ENCODE measurements at places on chromosomes 2 and 18.
A peak's percentile ranks its signal among the peaks of the same experiment; 100 is the strongest.

GRCh38 chr18:70659036-70659925 lies 370.4 kb downstream of the SOCS6 start:
- DNase-seq = peak; percentile 73

GRCh38 chr18:54094474-54094873 lies 130.0 kb downstream of the MBD2 start:
- no peak for DNase-seq

DNA sequence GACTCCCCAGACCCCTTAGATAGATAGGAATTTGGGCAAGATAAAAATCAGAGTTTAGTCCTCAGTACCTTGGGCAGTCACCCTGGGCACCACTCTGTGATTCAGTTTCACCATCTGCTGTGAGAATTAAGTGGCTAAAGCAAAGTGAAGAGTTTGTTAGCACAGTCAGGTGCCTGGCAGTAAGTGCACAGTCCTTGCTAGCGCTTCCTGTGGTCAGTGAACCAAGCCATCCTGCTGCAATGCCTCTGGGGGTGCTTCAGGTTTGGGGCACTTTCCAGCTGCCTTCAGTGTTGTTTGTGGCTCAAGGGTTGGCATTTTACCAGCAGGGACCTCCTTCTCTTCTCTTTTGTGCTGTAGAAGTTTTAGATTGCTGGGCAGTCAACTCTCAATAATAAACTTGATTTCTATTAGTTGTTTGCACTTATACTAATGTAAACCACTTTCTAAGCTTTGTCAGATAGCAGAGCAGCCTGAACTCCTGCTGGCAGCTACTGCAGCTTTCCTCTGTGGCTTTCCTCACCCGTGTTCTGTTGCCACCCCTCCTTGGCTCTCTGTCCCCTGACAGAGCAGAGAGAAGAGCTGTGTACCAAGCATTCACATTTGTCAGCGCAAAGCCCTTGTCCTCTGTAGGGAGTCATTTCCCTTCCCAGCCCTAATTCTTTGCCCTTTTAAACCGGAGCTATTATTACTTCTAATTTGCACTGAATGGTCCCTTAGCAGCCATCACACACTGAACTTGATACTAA lies 48.4 kb upstream of the RMP24 start:
- no peak for DNase-seq

DNA sequence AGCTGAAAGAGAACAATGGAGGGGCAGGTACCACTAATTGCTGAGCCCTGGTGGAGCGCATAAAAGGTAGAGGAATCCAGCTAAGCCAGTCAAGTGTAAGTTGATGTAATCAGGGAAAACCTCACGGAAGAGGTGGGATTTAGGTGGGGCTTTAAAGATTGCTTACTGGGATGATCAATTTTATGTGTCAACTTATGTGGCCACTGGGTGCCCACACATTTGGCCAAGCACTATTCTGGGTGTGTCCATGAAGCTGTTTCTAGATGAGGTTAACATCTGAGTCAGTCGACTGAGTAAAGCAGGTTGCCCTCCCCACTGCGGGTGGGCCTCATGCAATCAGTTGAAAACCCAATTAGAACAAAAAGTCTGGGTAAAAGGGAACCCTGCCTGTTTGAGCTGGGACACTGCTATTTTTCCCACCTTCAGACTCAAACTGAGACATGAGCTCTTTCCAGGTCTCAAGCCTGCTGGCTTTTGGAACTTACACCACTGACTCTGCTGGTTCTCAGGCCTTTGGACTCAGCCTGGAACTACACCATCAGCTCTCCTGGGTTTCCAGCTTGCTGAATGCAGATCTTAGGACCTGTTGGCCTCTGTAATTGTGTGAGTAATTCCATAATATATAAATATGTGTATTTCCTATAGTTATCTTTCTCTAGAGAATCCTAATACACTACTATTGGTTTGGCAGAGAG lies 67.3 kb downstream of the MYO5B start:
- DNase-seq = no peak

GRCh38 chr18:21958707-21959450 lies 210.5 kb upstream of the GATA6 start:
- no peak for DNase-seq

DNA sequence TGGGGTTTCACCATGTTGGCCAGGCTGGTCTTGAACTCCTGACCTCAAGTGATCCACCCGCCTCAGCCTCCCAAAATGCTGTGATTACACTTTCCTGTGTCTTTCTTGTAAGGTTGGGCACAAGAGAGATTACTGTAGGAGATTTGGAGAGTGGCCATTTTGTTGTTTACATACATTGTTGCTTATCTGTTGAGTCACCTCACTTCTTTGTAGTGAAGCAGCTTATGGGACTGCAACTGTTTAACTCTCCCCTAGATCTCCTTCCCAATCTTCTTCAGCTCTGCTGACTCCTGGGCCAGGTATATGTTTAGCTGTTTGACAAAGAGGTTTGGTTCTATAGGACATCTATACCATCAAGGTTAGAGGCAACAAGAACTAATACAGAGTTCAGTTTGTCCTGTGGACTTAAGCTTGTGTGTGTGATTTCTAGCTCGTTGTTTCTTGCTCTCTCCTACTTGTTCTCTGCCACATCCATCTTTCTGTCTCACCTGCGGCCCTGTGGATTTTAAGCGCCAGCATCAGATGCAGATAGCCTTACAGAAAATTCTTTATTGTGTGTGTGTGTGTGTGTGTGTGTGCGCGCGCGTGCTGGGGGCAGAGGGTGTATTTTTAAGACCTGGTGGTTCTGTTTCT lies 95.4 kb downstream of the HAUS1 start:
- peak; percentile 37 for DNase-seq

DNA sequence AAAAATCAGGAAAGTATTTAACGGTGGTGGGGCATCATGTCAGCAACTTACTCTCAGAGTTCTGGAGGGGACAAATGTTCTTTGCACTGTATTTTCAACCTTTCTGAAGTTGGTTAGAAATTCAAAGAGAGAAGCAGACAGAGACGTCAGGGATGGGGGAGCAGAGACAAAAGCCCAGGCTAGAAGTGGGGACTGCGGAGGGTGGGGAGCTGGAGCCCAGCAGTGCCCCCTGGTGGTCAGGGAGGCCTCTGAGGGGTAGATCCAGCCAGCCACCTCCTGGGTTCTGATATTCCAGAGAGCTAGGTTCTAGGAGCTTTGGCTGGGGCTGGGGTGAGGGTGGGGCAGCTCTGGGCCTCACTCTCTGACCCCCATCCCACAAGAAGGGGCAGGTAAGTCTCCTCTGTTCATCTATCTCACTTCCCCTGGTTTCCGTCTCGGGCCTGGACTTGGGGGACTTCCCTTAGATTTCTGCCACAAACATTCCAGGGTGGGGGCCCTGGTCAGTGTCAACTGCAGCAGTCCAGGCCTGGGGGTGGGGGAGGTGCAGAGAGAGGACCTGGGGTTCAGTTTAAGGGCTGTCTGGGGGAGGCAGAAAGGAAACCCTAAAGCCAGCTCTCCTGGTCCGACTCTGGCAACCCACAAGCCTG lies 8.9 kb downstream of the TNS1 start:
- DNase-seq = peak; percentile 27

- no peak for DNase-seq
Measured at GRCh38 chr18:59617468-59617932, 79.7 kb downstream of the CCBE1 start.

GRCh38 chr2:71670430-71670795 lies 217.1 kb downstream of the DYSF start:
- DNase-seq = no peak

DNA sequence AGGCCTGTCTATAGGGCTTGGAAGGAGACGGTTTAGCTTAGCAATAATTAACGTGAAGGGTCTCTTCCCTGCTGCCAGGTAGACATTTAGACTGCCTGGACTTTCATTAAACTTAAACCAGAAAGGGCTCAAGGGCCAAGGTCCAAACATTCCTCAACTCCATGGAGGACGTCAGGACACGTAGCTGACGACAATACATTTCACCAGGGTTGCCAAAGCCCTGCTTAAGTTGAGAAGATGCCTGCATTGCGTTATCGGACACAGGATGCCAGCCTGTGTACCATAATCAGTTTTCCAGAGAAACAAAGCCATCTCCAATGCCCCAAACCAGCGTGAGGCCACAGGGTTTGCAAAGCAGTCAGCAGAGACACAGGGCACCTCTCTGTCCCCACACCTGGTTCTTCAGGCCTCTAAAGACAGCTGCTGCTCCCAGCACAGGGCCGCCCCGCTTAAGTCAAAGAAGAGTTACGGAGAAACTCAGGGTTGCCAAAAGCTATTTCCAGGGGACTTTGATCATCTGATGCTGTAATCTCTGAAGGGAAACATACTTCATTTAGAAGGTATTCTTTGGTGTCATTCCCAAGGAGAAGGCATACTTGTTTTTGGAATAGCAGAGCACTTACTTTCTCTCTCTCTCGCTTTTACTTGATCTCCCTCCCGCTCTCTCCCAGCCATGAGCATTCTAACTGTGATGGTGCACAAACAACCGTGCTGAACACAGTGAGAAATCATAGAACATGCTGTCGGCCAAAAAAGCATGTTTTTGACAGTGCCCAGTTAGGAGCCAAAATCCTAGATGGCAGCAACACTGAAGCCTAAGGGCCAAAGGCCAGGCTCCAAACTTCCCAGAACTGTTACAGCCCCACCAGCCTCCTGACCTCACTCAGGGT lies 46.0 kb downstream of the TTC32 start:
- DNase-seq = no peak

GRCh38 chr18:45386041-45386655 lies 229.1 kb upstream of the SLC14A2 start:
- DNase-seq = peak; percentile 7

GRCh38 chr2:95320344-95320712 lies 23.2 kb downstream of the KCNIP3 start:
- DNase-seq = no peak

DNA sequence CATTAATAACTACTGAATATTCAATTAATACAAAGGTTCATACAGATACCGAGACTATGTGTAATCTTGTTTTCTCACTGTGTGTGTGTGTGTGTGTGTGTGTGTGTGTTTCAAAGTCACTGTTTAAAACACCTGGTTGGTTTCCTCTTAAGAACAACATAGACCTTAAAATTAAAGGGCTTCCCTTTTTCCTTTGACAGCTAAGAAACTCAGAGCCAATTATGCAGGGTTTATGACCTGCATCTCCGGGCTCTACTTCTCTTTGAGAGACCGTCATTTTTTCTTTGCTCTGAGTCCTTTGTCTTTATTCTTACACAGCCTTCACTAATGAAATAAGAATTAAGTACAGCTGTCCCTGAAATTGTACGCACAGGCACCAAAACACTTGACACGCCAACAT lies 145.6 kb downstream of the HDAC4 start:
- no peak for DNase-seq

DNA sequence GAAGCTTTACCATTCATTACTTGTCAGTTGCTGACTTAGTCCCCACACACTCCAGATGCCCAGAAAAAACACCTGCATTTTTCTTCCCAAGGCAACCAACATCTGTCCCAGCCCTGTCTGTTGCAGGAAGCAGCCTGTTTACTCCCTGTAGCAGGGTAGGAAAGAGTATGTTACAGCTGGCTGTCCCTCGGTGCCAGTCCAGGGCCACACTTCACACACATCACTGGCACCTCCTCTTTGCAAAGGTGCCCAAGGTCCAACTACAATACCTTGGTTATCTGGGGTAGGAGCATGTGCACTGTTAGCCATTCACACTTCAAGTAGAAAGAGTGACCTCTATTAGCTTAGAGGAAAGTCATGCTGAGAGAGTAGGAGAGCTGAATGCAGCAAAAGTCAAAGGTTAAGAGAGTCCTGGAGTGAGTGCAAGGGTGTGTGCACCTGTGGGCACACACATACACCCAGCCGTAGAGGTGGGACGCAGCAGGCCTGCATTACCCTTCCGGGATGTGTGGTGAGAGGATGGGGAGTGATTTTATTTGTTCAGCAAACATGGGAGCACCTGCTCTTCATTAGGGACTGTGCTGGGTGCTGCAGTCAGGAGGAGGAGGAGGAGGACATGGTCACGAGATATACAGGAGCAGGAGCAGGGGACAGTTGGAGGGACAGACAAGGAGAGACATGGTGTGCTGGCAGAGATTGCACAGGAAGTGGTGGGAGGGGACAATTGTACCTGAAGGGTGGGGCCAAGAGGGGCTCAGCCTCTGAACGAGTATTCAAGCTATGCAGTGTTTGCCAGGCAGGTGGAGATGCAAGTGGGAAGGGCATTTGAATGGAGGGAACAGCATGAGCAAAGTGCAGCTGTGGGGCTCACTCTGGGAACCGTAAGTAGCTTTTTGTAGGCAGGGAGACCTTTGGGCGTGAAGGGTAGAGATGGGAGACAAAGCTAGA lies 69.8 kb downstream of the TSN start:
- DNase-seq = no peak

Measured in brain microvascular endothelial cell (primary cell).